Fibroblast of skin of left quadriceps (primary cell): ENCODE measurements at places on chromosomes 11 and 22.

GRCh38 chr11:108501396-108501795 lies 3.2 kb upstream of the POGLUT3 start:
- no peak for DNase-seq

DNA sequence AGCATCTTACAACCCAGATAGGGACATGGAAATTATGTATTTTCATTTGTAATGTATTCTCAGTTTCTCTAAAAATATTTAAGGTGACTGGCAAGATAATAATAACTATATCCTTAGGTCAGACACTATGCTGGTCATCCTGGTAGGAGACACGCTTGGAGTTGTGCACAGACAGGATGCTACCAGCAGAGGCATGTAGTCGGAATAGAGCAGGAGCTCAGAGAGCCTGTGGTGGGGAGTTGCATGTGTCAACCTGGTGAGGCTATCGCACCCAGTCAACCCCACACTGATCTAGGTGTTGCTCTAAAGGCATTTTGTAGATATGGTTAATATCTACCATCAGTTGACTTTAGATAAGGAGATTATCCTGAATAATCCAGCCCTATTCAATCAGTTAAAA lies 318.5 kb downstream of the MIAT start:
- DNase-seq = no peak

DNA sequence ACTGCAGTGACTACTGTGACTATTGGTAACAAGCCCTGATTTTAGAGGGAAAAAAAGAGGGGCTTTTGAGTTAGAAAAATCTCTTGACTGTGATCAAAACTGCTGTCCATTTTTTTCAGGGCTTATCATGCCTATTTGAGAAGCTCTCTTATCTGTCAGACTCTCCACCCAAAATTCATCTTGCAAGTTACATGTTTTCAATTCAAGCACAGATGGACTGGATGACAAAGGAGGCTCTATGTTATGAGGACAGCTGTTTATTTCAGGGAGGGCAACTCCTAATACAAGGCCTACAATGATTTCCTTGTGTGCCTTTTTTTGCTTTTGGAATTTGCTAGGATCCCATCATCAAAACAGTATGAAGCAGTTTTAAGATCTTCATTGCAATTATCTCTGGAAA lies 35.2 kb upstream of the USP47 start:
- DNase-seq = no peak

DNA sequence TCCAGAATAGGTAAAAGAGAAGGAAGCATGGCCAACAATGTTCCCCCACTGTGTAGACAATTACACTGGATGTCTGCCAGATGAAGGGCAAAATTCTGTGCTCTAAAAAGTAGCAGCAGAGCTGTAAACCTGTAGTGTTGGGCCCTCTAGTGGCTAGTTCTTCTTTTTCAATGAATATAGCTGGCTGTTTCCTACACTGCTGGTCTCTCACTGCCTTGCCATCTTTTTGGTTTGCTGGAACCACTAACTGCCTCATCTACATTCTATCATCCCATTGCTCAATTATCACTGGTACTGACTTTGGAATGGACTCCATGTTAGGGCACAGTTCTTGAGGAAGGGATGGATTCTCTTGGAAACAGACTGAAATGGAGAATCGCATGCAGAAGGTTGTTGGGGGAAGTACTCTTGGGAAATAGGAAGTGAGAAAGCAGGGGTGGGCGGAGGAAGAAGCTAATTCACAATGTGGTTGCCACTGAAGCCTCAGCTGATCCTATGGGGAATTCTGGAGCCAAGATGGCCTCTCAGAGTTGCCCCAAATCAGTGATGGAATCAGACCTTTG lies 17.9 kb downstream of the KCNE3 start:
- DNase-seq = peak; percentile 70

- no peak for DNase-seq
These were observed at the start of gene LRRC55 for GRCh38 chr11:57181678-57182305. Gene LRRC55, plus strand, starts transcription at chr11:57181953. Its CDS starts 70 bp downstream, at chr11:57182023.

- DNase-seq = no peak
These were observed 3.5 kb downstream of the SYVN1 start for GRCh38 chr11:65130631-65131416.

- no peak for DNase-seq
These were observed 235.3 kb upstream of the SORL1-AS1 start for GRCh38 chr11:121688055-121688491.
